Kidney (tissue), 22 donors: ENCODE measurements at places on chromosomes 1 and 21. TPM values are rescaled to one million over a fixed set of nuclear protein-coding genes. Genes with fewer than 3 reads are reported as not detected.

- no peak for DNase-seq
Observed at GRCh38 chr1:101295209-101295608, 58.4 kb downstream of the S1PR1 start.

The PEX14 gene
- total RNA-seq, result 22.8 TPM

The C8A gene
- 0.09 TPM for total RNA-seq

DNA sequence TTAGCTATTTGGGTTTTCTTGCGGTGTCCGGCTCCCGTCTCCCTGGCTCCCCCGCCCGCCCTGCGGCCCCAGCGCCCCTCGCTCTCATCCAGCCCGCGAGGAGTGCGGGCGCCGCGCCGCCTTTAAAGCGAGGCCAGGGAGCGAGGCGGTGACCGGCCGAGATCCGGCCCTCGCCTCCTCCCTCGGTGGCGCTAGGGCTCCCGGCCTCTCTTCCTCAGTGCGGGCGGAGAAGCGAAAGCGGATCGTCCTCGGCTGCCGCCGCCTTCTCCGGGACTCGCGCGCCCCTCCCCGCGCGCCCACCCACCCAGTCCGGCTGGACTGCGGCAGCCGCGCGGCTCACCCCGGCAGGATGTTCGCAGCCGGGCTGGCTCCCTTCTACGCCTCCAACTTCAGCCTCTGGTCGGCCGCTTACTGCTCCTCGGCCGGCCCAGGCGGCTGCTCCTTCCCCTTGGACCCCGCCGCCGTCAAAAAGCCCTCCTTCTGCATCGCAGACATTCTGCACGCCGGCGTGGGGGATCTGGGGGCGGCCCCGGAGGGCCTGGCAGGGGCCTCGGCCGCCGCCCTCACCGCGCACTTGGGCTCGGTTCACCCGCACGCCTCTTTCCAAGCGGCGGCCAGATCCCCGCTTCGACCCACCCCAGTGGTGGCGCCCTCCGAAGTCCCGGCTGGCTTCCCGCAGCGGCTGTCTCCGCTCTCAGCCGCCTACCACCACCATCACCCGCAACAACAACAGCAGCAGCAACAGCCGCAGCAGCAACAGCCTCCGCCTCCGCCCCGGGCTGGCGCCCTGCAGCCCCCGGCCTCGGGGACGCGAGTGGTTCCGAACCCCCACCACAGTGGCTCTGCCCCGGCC lies 492 bp downstream of the HLX start:
- no peak for DNase-seq

DNA sequence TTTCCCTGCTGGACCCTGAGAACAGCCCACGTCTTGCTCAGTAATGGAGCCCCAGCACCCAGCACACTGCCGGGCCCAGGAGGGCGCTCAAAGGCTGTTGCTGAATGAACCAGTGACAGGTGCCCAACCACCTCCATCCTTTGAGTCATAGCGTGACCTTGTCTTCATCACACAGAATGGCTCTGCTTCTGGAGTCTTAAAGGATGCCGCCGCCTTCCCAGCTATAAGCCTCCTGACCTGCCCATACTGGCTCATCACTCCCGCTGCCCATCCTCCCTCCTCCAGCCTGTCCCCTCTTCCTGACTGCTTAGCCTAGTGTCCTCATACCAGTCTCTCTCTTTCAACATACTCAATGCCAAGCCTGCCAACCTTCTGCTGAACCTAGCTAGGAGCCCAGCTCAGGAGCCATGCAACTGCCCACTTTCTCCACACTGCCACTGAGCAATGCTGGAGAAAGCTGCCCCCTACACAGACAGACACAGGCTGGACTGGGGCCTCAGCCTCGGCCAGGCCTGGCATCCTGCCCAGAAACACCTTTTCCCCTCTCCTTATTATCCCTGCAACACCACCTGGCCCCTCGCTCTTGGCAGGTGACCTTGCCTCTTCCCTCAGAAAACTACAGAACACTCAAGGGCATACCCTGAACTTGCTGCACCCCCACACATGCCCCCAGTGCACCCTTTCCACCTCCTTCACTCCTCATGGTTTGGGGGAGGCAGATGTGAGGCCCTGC lies 14.1 kb downstream of the TTC39A start:
- DNase-seq, result peak; percentile 25

DNA sequence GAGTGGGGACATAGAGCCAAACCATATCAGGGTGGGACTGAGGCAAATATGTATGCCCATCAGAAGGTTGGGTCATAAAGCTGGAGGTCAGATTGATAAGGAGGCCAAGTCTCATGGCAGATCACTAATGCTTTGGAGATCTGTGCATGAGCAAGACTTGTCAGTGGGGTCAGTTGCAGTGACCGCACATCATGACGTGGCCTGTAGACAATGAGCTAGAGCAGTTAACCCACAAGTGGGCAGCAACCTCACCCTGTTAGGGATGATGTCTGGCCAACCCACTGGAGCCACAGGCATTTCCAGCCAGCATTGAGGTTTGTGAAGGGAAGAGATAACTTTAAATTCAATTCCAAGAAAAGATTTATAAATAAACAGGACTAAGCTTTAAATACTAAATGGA lies 66.7 kb downstream of the XCL1 start:
- no peak for DNase-seq

- no peak for DNase-seq
Observed at GRCh38 chr1:198890214-198890930, 251.5 kb downstream of the PTPRC start.

GRCh38 chr1:241499910-241500309 lies 19.6 kb downstream of the FH start:
- DNase-seq, result peak; percentile 57

The CYP2J2 gene
- 1.0 TPM for total RNA-seq

GRCh38 chr1:113856401-113856790 lies 15.1 kb downstream of the PTPN22 start:
- no peak for DNase-seq

The SAMD11 gene
- total RNA-seq, result 21.4 TPM

- DNase-seq, result no peak
Observed at GRCh38 chr1:7292036-7292681, 478.9 kb upstream of the VAMP3 start.

The CAPN8 gene
- total RNA-seq, result 56.1 TPM

DNA sequence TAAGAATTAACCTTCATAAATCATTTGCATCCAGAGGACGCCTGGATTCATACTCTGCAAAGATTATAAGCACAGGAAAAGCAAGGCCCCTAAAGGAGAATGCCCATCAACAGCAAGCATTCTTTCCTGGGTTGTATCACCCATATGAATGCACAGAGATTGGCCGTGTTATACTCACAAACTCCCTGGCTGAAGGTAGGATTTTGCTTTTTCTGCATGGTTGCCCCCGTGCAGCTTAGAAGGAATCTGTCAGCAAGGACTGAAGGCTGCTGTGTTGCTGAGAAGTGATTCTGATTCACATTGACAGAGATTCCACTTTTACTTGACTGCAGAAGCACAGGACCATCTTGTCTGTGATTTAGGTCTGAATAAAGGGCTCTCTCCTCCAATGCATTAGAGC lies 283.0 kb downstream of the LRRIQ3 start:
- DNase-seq, result no peak

The TMPRSS15 gene
- total RNA-seq, result not detected

GRCh38 chr21:15212206-15212605 lies 147.4 kb upstream of the NRIP1 start:
- DNase-seq, result no peak

GRCh38 chr1:237670302-237670701 lies 220.4 kb downstream of the ZP4 start:
- no peak for DNase-seq

DNA sequence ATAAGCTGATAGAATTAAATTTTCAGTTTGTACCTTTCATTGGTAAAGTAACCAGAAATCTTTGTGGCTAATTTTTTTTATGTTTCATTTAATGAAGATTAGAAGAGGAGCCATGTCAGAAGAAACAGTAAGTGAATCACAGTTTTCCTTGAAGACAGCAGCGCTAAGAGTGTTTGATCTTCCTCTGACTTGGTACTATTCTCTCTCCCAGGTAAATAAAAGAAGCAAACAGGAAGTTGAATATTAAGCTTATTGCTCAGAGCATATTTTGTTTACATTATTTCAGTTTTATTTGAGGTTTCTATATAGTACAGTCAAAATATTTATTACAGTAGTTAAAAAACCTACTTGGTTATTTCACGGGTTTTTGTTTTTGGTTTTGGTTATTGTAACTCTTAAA lies 3.7 kb downstream of the MIGA1 start:
- no peak for DNase-seq

DNA sequence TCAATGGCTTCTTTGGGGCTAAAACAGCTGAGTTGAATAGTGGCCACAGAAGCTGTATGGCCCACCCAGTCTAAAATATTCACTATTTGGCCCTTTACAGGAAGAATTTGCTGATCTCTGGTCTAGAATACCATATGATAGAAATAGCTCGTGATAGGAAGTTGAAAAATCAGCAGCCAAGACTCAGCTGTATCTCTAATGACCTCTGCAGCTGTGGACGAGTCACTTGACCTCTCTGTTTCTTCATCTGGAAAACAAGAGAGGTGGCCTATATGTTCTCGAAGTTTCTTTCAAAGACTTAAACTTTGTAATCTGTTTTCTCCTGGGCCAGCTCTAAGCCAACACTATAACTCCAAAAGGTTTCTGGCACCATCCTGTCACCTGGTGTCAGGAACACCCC lies 129.2 kb downstream of the ZBTB18 start:
- no peak for DNase-seq

The CA14 gene
- total RNA-seq, result 0.35 TPM

- DNase-seq, result no peak
Observed at GRCh38 chr21:15095326-15095725, 30.5 kb upstream of the NRIP1 start.

GRCh38 chr1:86551305-86551704 lies 4.4 kb downstream of the CLCA4 start:
- no peak for DNase-seq

DNA sequence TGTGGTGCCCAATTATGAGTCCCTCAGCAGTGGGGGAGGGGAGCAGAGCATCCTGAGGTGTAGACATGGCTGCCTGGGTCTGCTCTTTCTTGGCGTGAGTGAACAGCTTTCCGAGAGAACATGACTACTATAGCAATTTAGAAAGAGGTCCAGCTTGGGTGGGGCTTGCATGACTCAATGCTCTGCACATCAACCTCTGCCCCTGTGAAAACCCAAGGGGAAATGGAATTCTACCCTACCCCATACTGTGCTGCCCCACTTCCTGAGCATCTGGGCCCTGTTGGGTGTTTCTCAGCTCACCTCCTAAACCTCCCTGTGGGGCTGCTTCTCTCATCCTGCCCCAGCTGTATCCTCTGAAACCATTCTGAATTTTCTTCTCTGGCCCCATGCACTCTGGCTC lies 8.2 kb upstream of the AZIN2 start:
- no peak for DNase-seq

- peak; percentile 89 for DNase-seq
Observed at GRCh38 chr1:54542120-54542961, 5.7 kb upstream of the ACOT11 start.

DNA sequence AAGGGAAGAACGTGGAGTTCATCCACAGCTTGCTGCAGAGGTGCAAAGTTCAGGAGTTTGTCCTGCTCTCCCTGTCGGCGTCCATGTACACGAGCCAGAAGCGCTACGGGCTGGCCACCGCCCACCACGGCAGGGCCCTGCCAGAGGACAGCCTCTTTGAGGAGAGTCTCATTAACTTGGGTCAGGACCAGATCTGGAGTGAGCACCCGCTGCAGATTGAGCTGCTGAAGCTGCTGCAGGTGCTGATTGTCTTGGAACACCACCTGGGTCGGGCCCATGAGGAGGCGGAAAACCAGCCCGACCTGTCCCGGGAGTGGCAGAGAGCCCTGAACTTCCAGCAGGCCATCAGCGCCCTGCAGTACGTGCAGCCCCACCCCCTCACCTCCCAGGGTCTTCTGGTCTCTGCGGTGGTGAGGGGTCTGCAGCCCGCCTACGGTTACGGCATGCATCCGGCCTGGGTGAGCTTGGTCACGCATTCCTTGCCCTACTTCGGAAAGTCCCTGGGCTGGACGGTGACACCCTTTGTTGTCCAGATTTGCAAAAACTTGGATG lies 73.8 kb upstream of the MORC3 start:
- DNase-seq, result peak; percentile 59

The AIRE gene
- total RNA-seq, result 0.25 TPM

DNA sequence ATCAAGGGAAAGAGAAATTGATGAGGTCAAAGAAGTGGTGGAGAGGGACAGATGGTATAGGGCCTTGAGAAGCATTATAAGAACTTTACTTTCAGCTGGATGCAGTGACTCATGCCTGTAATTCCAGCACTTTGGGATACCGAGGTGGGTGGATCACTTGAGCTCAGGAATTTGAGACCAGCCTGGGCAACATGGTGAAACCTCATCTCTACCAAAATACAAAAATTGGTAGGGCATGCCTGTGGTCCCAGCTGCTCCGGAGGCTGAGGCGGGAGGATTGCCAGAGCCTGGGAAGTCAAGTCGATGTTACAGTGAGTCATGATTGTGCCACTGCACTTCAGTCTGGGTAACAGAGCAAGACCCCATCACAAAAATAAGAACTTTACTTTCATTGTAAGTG lies 5.7 kb downstream of the TMEM50A start:
- no peak for DNase-seq

The RCSD1 gene
- total RNA-seq, result 18.3 TPM

The CNR2 gene
- total RNA-seq, result 0.57 TPM

GRCh38 chr1:115650961-115651360 lies 9.2 kb downstream of the VANGL1 start:
- no peak for DNase-seq

The CRNN gene
- not detected for total RNA-seq

DNA sequence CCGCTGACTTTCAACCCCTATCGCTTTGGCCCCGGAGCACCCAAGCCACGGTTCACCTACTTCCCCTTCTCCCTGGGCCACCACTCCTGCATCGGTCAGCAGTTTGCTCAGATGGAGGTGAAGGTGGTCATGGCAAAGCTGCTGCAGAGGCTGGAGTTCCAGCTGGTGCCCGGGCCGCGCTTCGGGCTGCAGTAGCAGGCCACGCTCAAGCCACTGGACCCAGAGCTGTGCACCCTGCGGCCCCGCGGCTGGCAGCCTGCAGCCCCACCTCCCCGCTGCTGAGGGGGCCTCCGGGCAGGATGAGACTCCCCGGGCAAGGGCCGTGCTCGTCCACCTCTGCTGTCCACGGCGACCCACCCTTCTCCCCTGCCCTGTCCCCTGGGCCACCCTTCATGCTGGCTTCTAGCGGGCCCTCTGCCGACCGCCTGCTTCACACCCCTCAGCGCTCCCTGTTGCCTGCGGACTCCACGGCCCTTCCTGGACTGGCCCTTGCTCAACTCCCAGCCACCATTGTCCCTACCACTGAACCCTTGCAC lies 92.2 kb upstream of the TRABD2B start:
- DNase-seq, result peak; percentile 6

GRCh38 chr1:223852337-223852736 lies 6.6 kb upstream of the TP53BP2 start:
- no peak for DNase-seq

DNA sequence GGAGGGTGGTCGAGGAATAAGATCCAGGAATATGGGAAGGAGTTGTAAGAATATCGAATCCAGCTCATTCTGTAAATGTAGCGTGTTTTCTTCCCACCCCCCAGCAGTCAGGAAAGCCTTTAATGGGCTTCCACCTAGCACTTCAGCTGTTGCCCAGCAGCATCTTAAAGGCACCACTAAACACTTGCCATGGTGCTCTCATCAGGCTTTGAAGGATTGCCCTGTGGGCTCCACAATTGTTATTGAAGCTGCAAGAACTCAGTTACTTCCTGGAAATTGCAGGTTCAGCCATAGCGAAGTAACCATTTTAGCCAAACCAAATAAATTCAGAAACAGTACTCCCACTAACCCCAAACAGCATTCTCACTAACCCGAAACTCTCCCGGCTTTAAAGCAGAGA lies 511.2 kb downstream of the PLPP3 start:
- no peak for DNase-seq

The CAPN9 gene
- 0.41 TPM for total RNA-seq

The KRTAP7-1 gene
- not detected for total RNA-seq

The PPIAL4G gene
- 0.35 TPM for total RNA-seq
